ENCODE measurements at places on chromosomes 12 and 14. TPM values are rescaled to one million over a fixed set of nuclear protein-coding genes. Genes with fewer than 3 reads are reported as not detected.
A peak's percentile ranks its signal among the peaks of the same experiment; 100 is the strongest.

The FANCM gene
- total RNA-seq, result 9.9 TPM

GRCh38 chr12:54259194-54260011 is 20.5 kb downstream of the CBX5 start:
- peaks cover 10% of the 10 kb centered on the region for H3K4me1 ChIP-seq
- no peak overlapping the region for H3K27ac ChIP-seq

The ZBTB25 gene
- 18.6 TPM for total RNA-seq

The SLC38A1 gene
- total RNA-seq, result 131 TPM

The LRFN5 gene
- total RNA-seq, result not detected

The FITM1 gene
- 0.72 TPM for total RNA-seq

DNA sequence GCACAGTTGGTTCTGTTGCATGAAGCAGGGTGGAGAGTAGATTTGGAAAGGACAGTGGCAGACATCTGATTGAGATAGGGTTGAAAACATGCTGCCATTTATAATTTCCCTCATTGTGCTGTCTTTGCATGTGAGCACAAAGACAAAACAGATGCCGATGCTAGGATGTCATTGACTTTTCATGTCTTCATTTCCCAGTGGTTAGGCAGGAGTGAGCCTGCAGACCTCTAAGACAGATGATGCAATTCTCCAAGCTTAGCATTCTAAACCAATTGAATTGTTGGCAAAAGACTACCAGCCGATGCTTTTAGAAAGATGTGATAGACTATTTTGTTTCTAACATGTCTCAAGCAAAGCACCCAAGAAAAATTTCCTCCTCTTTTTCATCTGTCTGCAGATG is 37.1 kb upstream of the PELI2 start:
- no peaks in the 10 kb centered on the region for H3K4me1 ChIP-seq
- no peaks in the 10 kb centered on the region for H3K36me3 ChIP-seq

GRCh38 chr14:68094158-68094557 is 274.6 kb downstream of the RAD51B start:
- H3K27me3 ChIP-seq, result no peaks in the 10 kb centered on the region
- no peaks in the 10 kb centered on the region for H3K4me1 ChIP-seq
- no peak for DNase-seq
- H3K27ac ChIP-seq, result no peak overlapping the region
- H3K36me3 ChIP-seq, result no peaks in the 10 kb centered on the region
- no peak overlapping the region for H3K4me3 ChIP-seq

The ASB2 gene
- not detected for total RNA-seq

The ACSS3 gene
- total RNA-seq, result 9.4 TPM

The PTPRB gene
- 1.9 TPM for total RNA-seq

DNA sequence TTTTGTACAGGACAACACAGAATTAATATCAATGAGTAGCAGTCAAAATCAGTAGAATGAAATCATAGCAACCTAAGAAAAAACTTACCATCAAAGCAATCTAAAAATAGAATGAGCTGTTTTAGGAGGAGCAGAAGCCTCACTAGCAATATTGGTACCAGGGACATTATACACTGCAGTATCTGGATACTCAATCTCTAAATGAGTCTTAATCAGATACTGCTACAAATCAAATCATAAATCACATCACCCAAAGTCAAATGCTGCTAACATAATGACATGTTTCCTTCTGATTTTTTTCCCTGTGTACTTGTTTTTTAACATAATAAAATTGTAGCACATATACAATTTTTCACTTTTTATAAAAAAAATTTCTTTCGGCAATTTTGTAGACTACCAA is 8.0 kb downstream of the RPS29 start:
- no peak for DNase-seq
- no peak overlapping the region for H3K4me3 ChIP-seq
- peaks cover 11% of the 10 kb centered on the region for H3K4me1 ChIP-seq
- H3K27ac ChIP-seq, result no peak overlapping the region

The CKAP4 gene
- 73.6 TPM for total RNA-seq

- no peak overlapping the region for H3K27ac ChIP-seq
- H3K27me3 ChIP-seq, result no peaks in the 10 kb centered on the region
- peaks cover 28% of the 10 kb centered on the region for H3K4me1 ChIP-seq
- 0 out of 2 replicates have a peak, but pooled peaks cover under 1% of the 10 kb centered on the region for H3K36me3 ChIP-seq
- peak overlapping the region; percentile 93 for H3K4me3 ChIP-seq
Measured at GRCh38 chr12:21502872-21503271, 1.3 kb downstream of the GOLT1B start.

DNA sequence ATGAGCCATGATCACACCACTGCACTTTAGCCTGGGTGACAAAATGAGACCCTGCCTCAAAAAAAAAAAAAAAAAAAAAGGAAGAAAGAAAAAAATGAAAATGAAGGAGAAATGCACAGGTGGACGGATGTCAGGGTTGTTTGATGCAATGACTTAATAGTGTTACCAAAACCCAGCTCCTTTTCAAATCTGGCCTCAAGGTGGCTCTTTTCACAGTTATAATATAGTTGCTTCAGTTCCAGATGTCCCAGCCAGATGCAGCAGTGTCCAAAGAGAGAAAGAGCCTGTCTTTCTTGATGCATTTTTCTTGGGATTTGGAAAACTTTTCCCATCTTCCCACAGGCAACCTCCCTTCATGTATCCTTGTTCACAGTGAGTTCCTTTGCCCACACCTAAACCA is 36.5 kb downstream of the KCNMB4 start:
- no peak for DNase-seq
- H3K27ac ChIP-seq, result no peak overlapping the region
- no peaks in the 10 kb centered on the region for H3K4me1 ChIP-seq
- H3K27me3 ChIP-seq, result no peaks in the 10 kb centered on the region

The PRIM1 gene
- 27.2 TPM for total RNA-seq

The HELB gene
- 8.2 TPM for total RNA-seq

The TCTN2 gene
- total RNA-seq, result 17.1 TPM

The DPY19L2 gene
- not detected for total RNA-seq

GRCh38 chr14:60161196-60162107 is 3.7 kb downstream of the DHRS7 start:
- peaks cover 37% of the 10 kb centered on the region for H3K4me1 ChIP-seq
- H3K4me3 ChIP-seq, result no peak overlapping the region
- no peak for DNase-seq
- peak overlapping the region; percentile 14 for H3K27ac ChIP-seq
- H3K27me3 ChIP-seq, result no peaks in the 10 kb centered on the region

The IAPP gene
- total RNA-seq, result not detected

DNA sequence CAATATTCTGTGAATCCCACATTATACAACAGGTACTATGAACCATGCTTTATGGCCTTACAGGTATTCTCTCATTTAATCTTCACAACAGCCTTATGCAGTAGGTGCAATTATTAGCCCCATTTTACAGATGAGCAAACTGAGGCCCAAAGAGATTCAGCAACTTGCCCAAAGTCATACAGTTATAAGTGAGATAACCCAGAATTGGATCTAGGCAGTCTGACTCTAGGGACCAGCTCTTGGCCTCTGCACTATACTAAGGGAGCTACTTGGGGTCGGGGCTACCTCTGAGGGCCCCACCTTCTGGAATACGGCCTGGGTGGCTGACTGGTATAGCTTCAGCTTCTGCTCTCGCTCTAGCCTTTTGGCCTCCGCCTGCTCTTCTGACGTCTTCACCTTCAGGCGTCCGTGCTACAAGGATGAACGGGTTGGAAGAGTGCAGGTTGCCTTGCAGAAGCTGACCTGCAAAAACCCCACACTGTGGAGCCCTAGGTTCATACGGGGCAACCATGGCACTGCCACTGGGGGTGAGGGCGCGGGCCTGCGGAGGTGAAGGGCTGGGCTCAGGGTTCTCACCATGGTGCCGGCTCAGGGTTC is 762 bp downstream of the RABGGTA start:
- peaks cover 20% of the 10 kb centered on the region for H3K4me1 ChIP-seq
- DNase-seq, result no peak
- H3K27me3 ChIP-seq, result no peaks in the 10 kb centered on the region
- no peaks in the 10 kb centered on the region for H3K36me3 ChIP-seq
- no peak overlapping the region for H3K27ac ChIP-seq

- no peaks in the 10 kb centered on the region for H3K36me3 ChIP-seq
- H3K4me3 ChIP-seq, result no peak overlapping the region
- peaks cover 34% of the 10 kb centered on the region for H3K4me1 ChIP-seq
- no peak for DNase-seq
- H3K27me3 ChIP-seq, result no peaks in the 10 kb centered on the region
Measured at GRCh38 chr12:95458761-95459160, 15.2 kb upstream of the METAP2 start.

GRCh38 chr14:61426048-61426447 is 104.7 kb downstream of the PRKCH start:
- H3K36me3 ChIP-seq, result peaks cover 7% of the 10 kb centered on the region
- no peak overlapping the region for H3K4me3 ChIP-seq
- H3K27me3 ChIP-seq, result no peaks in the 10 kb centered on the region
- no peak overlapping the region for H3K27ac ChIP-seq
- H3K4me1 ChIP-seq, result peaks cover 23% of the 10 kb centered on the region
